ENCODE measurements at places on chromosomes 12 and 14.

GRCh38 chr12:51056242-51056641, 8.1 kb downstream of the LETMD1 start:
- DNase-seq, result no peak

GRCh38 chr12:7137908-7138307, 7.7 kb downstream of the CLSTN3 start:
- no peak for DNase-seq

DNA sequence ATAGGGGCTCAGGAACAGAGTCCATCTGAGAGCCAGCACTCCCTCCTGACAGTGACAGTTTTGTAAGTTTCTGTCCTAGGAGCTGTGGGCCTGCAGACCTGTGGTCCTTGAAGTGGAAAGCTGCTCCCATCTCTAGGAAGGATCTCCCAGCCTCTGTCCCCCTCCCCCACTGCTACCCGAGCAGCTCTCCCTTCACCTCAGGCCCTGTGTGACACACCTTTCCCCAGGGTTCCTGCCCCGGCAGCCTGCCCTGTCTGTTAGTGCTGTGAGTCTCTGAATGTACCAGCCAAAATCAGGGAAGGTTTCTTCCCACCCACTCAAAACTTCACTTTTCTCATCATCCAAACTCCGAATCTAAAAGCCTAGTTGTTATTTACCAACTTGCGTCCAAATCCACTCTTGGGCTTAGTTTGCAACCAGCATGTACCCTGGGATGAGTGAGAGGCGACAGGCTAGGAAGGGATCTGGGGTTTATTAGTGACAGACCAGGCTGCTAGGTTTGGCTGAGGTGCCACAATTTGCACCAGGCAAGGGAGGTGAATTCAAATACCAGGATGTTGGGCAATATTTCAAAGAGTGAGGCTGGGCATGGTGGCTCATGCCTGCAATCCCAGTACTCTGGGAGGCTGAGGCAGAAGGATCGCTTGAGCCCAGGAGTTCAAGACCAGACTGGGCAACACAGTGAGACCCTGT, 39.9 kb downstream of the NINJ2 start:
- DNase-seq, result no peak

DNA sequence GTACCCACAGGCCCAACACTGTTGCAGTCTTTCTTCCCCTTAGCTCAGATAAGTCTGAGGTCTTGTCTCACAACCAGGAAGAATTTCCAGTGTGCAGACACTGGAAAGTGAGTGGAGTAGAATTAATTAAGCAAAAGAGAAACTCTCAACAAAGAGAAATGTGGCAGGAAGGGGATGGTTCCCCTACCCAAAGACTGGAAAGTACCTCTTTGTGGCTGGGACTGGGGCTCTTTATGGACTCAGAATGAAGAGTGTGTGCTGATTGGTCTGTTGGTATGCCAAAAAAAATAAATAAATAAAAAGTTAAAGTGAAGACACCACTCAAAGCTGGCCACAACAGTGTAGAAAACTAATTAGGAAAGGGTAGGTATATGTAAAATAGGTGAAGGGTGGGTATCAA, 26.4 kb downstream of the GLIPR1L1 start:
- DNase-seq, result no peak

- DNase-seq, result no peak
Observed at GRCh38 chr14:53398616-53399015, 245.5 kb upstream of the DDHD1 start.

DNA sequence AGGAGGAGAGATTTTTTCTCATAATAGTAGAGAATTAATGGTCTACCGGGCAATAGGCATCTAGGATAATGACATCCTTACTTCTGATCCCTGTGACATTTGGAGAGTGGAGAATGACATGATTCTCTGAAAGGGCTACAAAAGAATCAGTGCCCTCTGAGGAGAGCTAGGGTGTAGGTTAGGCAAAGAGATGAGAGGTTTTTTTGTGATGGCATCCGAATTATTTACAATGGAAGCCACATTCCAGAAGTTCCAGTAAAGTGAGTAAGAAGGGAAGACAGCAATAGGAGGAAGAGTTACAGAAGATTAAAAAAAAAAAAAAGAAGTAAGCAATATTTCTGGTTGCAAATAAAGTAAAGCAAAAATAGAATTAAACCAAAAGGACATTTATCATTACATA, 478.0 kb downstream of the RMST start:
- DNase-seq, result no peak

DNA sequence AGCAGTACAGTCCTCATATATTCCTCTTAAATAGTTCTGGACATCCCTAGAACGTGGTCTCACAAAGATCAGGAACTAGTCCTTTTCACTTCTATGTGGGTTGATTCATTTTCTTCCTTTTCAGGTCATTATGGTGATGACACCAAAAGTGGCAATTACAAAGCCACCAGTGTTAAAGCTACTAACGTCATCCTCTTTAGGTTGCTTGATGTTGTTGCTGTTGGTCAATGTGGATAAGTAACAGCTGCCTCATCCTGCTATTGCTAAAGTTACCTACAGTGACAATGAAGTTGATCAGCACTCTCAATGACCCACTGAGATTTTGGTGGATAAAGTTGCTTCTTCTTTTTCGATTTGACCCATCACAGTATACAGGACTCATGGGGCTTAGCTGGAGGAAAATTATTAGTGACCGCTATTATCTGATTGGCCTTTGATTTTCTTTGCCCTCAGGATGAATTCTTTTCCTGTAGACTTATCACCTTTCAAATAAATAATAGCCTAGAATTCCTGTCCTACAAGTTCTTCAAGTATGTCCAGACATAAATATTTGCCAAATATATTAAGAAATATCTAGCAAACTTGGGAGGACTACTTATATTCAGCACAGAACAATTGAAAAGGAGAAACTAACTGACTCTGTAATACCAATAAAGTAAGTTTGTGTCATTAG, 54.0 kb upstream of the ATP2B1 start:
- DNase-seq, result no peak

DNA sequence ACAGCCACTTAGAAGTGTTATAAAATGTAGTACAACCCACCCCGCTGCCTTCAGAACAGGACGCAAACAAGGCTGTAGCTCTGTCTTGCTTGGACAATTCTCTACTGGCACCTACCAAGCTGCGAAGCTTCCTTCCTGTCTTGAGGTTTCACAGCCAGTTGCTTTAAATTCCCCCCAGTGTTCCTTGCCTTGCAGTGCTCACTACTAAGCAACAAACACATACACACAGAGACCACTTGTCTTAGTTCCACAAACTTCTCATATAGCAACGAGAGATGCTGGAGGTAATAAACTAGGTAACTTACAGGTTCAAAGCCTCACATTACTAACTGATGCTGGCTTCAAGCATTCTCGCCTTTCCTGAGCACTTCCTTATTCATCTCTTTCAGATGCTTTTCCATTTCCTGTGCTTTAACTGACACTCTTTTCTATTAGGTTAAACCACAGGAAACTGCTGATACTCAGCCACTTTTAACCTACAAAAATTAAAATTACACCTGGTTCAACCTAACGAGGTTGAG, 91.5 kb upstream of the PTGDR start:
- DNase-seq, result no peak

Data from SW480 (cell line).